CD4-positive, alpha-beta memory T cell (primary cell): ENCODE measurements at places on chromosomes 1 and 21.
A peak's percentile ranks its signal among the peaks of the same experiment; 100 is the strongest.

DNA sequence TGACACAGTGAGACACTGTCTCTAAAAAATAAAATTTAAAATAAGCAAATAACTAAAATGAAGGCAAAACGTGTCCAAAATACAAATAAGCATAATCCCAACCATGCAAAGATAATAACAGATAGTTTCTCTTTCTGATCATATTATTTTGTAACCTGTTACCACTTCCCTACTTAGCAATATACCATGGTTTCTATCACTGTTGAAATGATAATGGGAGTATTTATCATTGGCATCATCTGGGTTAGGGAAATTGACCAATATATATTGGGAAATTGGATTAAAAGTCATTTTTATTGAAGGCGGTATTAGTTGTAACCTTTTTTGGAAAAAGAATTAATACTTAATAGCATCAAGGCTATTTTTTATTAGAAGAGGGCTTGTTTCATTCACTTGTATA lies 47.0 kb downstream of the USP25 start:
- DNase-seq = no peak

- no peak for DNase-seq
Measured at GRCh38 chr21:27703791-27704190, 736.9 kb upstream of the ADAMTS5 start.

DNA sequence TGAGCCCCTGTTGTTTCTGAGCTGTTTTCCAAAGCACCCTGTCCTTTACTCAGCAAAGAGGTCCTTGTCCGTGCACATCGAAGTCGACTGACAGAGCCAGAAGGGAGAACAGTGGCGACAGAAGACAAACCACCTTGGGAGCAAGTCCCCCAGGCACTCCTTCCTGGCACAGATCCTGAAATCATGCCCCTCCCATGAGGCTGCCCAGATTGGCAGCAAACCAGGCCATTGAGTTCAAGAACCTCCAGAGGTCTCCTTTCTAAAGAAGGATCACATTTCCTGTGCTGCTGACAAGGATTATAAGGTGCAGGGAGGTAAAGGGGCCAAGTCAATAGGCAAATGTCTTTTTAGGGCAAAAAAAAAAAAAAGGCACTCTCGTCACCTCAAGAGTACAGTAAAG lies 84.7 kb upstream of the HIVEP3 start:
- no peak for DNase-seq

GRCh38 chr1:54973205-54973921 lies 7.1 kb upstream of the TMEM61 start:
- DNase-seq = no peak

GRCh38 chr21:42062236-42063022 lies 8.7 kb upstream of the UMODL1 start:
- DNase-seq = peak; percentile 96

- no peak for DNase-seq
Measured at GRCh38 chr21:46549650-46550049, 55.2 kb downstream of the S100B start.

DNA sequence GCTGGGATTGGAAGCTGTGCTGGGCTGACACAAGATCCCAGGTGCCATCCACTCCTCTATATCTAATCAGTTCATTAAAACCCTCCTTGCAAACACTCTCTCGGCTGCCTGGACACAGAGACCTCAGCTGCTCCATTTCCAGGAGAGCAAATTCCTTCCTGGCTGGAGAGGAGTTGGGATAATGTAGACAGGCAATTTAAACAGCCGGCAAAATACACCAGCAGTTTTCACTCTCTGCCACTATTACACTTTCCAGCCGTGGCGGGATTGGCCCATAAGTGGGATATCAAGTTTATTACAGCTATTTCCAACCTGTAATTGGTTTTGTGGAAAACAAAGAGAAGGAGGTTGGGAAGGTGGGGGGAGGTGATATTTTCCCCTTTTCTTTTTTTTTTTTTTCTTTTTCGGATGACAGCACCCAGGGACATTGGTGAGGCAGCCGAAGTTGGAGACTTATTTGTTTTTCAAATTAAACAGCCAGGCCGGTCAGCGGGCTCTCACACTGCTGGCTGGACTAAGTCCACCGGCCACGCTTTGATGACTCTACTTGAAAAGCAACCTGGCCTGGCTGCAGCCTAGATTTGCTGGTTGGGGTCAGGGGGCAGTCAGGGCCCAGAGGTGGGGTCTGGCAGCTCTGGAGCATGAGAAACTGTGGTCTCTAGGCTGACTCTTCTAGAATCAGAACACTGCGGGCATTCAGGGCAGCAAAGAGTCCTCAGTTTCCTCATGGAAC lies 177.4 kb downstream of the IGSF21 start:
- DNase-seq = no peak

GRCh38 chr1:26784023-26784871 lies 3.5 kb upstream of the PIGV start:
- DNase-seq = no peak
